Stimulated activated CD4-positive, alpha-beta T cell treated with anti-CD3 and anti-CD28 coated beads, Interleukin-2, amount 100 ng/mL, for 24 hours (primary cell): ENCODE measurements at places on chromosomes 2 and 18.

DNA sequence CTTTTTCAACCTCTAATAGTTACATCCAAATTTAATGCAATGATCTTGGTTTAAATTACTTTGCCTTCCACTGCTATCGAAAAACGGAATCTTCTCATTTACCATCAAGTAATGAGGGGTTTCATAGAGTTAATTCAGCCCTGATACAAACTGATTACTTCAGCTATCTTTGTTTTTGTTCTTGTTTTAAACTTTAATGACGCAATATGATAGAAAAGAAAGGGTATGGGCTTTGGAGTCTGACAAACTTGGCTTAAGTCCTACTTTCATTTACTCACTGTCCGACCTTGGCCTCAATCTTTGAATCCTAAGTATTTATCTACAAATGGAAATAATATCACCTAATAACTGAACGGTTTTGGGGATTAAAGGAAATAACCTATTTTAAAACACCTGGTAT is 16.1 kb downstream of the ADAM17 start:
- no peak for DNase-seq

- DNase-seq, result no peak
Measured at GRCh38 chr2:159186462-159186861, 100.0 kb downstream of the WDSUB1 start.

DNA sequence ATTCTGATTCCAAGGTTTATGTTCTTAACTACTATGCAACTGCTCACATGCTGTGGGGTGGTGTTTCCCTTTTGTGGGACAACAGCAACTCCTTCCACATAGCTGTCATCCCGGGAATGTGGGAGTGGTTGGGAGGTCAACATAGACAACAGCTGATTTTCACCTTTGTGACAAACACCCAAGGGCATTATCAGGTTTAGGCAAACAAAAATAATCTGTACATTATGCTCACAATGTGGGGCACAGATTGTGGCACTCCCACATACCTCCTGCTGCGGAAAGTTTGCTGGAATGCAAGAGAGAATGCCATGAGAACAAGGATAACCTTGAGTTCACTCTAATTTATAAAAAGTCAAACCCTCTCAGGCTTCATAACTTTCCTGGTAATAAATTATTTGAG is 582.6 kb downstream of the CNTNAP5 start:
- no peak for DNase-seq

- no peak for DNase-seq
Measured at GRCh38 chr2:184004289-184004947, 593.9 kb upstream of the ZNF804A start.

- DNase-seq, result no peak
Measured at GRCh38 chr2:187527262-187527661, 27.0 kb downstream of the TFPI start.

GRCh38 chr18:48539406-48540250 is 797 bp downstream of the CTIF start:
- DNase-seq, result peak; percentile 35

- no peak for DNase-seq
Measured at GRCh38 chr2:57868619-57869139, 177.9 kb upstream of the VRK2 start.

- DNase-seq, result no peak
Measured at GRCh38 chr18:61216051-61216450, 117.2 kb upstream of the CDH20 start.
